ENCODE measurements at places on chromosomes 7 and 10. TPM values are rescaled to one million over a fixed set of nuclear protein-coding genes. Genes with fewer than 3 reads are reported as not detected.

DNA sequence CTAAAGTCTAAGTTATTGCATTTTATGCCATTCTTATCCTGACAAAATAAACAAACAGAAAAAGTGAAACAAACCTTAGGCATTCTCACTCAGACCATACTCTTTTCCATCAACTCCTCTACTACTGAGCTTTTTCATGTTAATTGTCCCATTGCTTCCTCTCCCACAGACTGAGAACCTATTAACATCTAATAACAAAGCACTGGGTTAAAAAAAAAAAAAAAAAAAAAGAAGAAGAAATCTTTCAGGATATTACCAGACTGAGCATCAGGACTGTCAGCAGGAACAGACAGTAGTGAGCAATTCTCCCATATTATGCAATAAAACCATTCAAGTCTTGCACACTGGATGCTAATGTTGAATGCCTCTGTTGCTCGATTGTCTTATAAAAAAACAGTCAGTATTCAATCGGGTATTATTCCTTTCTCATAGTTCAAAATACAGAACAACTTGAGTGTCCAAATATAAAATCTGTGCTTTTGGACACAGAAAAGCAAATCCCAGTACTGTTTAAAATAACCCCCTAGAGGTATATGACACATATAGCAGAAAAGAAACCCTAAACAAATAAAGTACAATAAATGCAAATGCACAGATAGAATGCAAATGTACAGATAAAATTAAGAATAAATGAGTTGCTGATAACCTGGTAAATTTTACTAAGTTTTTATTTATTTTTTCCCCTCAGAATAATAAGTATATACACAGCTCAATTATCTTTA, 531.3 kb upstream of the LRRTM3 start:
- DNase-seq: no peak

DNA sequence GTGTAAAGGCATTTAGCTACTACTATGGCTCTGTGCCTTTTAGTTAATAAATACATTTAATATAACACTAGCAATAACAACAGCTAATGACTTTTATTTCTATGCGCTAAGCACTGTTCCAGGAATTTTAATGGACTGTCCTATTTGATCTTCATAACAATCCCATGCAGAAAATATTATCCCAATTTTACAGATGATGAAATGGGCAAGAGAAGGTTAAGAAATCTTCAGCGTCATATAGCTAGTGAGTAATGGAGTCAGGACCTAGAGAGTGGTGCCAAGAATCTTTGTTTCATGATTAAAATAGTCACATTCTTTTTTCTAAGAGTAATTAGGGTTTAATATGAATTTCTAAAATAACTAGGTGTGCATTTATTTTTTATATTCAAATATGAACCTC, 32.4 kb downstream of the ACTA2 start:
- no peak for DNase-seq

- DNase-seq: no peak
These were observed 38.4 kb downstream of the ALDH18A1 start for GRCh38 chr10:95618101-95618500.

GPR15LG gene
- polyA plus RNA-seq: 0.36 TPM

- DNase-seq: no peak
These were observed 46.1 kb upstream of the ZMIZ1 start for GRCh38 chr10:79022565-79023230.

GRCh38 chr10:133442967-133443924, 10.5 kb upstream of the SCART1 start:
- DNase-seq: no peak

GRCh38 chr7:37452346-37452745, 3.7 kb upstream of the ELMO1 start:
- DNase-seq: no peak

SPOCK2 gene
- 168 TPM for polyA plus RNA-seq

C10orf105 gene
- polyA plus RNA-seq: 0.04 TPM

DNA sequence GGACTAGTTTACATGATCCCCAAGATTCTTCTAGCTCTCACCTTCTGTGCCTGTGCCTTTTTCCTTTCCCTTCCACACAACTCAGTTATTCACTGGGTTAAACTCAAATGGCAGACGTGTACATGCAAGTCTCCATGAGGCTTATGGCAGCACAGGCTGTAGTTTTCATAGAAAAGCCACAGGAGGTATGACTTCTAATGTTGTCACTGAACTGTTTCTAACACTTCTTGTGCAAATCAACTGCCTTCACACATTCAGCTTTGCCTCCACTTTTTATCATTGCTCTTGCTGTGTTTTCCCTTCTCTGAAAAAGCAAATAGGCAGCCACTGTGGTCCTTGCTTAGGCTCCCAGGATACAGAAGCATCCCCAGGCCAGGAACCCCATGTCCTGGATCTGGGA, 5.3 kb upstream of the GIMAP5 start:
- DNase-seq: no peak

CAV2 gene
- polyA plus RNA-seq: 31.7 TPM

- no peak for DNase-seq
These were observed 547.9 kb upstream of the FOXK1 start for GRCh38 chr7:4134204-4134603.

- DNase-seq: no peak
These were observed 219.6 kb upstream of the NPSR1 start for GRCh38 chr7:34438436-34438835.

- no peak for DNase-seq
These were observed 332.0 kb downstream of the NXPH1 start for GRCh38 chr7:8765374-8765773.

GRCh38 chr7:69754476-69754875, 156.2 kb downstream of the AUTS2 start:
- DNase-seq: no peak

GALNT17 gene
- 4.0 TPM for polyA plus RNA-seq

- DNase-seq: no peak
These were observed 45.1 kb downstream of the ZNF503 start for GRCh38 chr10:75356484-75356883.

- DNase-seq: no peak
These were observed 390.0 kb upstream of the AUTS2 start for GRCh38 chr7:69208276-69208675.

DNA sequence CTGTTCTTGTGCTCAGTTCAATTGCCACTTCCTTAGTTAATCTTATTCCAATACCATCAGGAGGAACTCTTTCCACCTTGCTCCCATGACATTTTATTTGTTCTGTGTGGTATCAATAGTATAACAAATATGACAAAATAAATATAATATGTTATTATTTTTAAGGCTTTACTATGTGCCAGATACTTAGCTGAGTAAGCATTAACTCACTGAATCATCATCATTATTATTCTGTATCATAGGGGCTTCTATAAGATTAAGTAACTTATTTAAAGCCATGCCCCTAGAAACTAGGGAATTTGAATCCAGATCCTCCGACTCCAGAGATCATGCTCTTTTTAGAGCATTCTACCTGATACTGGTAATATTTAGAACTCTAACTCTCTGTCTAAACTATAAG, 33.5 kb upstream of the SKAP2 start:
- no peak for DNase-seq

GRCh38 chr7:149838992-149839408, 825 bp downstream of the ZNF862 start:
- peak; percentile 16 for DNase-seq

DNA sequence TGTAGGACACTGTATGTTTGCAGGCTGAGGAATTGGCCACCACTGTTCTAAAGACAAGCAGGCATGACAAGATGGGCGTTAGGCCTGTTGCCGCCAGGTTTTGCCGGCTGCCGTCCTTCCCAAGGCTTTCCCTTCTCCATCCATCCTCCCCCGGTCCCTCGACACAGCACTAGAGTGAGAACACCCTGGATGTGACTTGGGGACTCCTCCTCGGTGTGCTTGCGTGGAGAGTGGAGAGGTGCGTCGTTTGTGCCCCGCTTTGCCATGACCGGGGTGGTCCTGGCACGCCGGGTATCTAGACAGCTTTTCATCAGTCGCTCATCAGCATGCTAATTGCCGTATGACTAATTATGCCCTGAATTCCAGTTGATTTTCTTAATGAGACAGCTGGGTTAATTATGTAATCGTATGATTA, 206.6 kb upstream of the SH2B2 start:
- no peak for DNase-seq

GRCh38 chr7:13276977-13277376, 589.5 kb downstream of the ARL4A start:
- no peak for DNase-seq

Measured in right renal cortex interstitium (tissue), 3 donors.